Common myeloid progenitor, CD34-positive (primary cell): ENCODE measurements at places on chromosomes 5 and 9.

GRCh38 chr9:120878188-120879130 lies 1.5 kb upstream of the PHF19 start:
- DNase-seq: no peak

- no peak for DNase-seq
Observed at GRCh38 chr5:144369006-144369405, 198.3 kb downstream of the KCTD16 start.

DNA sequence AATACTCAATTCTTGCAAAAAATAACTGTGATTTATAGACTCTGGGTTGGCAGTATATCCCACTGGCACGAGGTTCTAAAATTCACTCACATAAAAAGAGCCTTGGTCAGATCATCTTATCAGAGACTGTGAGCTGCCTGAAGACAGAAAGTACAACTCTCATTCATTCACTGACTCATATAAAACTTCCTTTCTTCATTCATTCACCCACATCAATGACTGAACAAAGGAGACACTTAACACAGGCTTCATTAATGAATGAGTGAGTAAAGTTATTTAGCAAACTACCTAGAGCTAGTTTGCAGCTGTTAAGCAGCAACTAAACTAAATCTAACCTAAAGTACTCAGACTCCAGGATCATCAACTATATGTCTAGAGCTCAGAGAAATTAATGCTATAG lies 214.7 kb downstream of the DENND1A start:
- DNase-seq: no peak

GRCh38 chr9:26975728-26976707 lies 19.8 kb downstream of the IFT74 start:
- DNase-seq: peak; percentile 45

DNA sequence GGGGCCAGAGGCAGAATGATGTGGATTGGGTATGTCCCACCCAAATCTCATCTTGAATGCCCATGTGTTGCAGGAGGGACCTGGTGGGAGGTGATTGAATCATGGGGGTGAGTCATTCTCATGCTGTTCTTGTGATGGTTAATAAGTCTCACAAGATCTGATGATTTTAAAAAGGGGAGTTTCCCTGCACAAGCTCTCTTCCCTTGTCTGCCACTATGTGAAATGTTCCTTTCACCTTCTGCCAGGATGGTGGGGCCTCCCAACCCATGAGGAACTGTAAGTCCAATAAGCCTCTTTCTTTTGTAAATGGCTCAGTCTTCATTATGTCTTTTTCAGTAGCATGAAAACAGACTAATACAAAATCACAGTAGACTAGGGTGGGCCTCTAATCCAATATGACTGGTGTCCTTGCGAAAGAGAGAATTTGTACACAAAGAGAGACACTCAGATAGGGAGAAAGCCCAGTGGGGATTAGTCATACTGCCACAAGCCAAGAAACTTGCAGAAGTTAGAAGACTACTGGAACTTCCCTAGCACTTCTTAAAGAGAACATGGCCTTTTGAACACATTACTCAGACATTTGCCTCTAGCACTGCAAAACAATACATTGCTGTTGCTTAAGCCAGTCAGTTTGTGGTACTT lies 68.4 kb downstream of the ANXA1 start:
- no peak for DNase-seq

GRCh38 chr5:2565147-2565546 lies 186.3 kb downstream of the IRX2 start:
- DNase-seq: no peak

DNA sequence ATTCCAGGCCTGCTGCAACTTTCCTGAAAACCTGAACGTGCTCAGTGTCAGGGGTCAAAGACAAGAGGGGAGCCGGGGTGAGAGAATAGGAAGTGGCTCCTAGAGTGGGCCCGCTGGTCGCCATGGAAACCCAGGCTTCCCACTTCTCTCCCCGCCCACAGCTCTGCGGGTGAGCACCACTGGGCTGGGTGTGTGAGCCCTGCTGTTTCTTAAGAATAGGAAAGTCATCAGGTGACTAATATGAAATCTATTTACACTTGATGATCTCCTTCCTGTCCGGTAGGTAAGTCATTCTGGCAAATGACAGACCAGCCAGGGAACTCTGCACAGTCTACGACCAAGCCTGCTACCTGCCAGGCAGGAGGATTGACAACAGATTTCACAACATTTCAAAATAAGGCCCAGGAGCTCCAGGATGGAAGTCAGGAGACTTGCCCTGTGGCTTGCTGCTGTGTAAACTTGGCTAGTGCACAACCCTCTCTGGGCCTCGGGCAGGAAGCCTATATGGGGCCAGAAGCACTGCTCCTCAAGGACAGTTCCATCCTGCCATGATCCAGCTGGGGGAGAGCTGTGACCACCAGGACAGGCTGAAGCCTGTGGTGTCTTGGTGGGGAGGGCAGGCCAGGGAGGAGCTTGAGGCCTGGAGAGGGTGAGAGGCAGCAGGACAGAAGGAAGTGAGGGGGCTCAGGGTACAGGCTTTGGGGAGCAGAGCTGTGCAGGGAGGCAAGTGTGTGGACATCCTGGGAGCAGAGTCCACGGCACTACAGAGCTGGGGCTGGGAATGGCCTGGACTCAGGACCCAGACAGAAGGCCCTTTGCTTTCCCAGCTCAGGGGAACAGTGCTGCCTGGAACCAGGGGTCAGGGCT lies 60.6 kb downstream of the SHB start:
- DNase-seq: peak; percentile 59

GRCh38 chr9:75201480-75202209 lies 113.3 kb downstream of the OSTF1 start:
- DNase-seq: no peak

DNA sequence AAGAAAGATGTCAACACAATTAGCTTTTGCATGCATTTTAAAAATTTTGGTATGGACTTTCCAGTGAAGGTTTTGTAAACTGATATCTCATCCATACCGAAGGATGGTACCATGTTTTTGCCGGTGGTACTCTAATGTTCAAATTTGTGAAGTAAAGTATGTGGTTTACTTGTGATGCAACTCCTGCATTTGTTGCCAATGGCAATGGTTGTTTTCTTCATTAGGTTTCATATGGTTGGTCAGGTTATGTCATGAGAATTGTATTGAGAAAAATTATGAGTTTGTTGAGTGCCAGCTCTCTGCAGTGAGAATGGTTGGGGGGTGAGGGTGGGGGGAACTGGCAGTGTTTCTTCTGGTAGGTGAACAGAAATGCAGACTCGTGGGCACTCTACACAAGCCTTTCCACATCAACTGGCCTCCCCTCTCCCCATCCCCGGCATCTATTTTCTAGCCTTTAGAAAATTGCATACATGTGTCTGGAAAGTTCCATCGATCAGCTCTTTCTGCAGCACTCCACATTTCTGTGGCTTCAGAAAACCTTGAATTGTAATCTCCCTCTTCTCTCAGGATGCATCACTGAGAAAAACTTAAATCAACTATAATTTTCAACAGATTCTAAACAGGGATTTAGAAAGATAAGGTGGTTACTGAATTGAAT lies 107.7 kb downstream of the PDE4D start:
- DNase-seq: peak; percentile 53

DNA sequence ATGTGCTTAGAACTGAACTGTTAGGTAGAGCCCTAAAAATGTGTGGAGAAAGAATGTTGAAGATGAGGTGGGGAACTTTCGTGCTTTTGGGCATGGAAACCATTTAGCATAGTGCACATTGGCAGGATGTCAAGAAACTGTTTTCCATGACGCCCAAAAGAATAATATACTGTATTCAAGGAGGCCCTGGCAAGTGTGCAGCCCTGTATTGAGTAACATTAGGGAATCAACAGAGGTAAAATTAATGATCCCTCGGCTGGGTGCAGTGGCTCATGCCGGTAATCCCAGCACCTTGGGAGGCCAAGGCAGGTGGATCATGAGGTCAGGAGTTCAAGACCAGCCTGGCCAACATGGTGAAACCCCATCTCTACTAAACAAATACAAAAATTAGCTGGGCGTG lies 20.9 kb upstream of the PLIN2 start:
- DNase-seq: no peak
